ENCODE measurements at places on chromosomes 12 and 14.

DNA sequence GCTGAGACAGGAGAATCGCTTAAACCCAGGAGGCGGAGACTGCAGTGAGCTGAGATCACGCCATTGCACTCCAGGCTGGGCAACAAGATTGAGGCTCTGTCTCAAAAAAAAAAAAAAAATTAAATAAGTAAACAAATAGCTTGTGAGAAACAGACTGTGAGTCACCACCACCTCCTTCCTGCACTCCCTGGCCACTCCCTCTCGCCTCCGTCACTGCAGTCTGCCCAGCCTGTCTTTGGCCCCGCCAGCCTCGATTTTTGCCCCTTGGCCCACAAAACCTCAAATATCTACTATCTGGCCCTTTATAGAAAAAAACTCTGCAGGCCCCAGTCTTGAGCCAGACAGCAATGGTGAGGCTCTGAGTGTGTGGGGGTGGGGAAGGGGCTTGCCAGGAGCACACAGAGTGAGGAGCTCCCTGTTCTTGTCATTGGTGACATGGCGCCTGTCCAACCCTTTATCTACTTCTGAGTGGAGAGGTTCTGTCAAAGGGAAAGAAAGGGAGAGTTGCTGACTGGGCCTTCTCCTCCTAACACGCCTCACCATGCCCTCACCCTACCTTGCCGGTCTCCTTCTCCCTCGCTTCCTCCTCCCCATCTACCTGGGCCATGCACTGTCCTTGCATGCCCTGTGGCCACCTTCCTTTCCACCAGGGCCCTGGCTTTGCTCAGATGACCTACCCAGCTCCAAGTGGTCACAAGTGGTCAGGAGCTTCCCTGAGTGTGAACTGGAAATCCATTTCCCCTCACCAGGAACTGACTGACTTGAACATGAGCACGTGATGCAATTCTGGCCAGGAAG, 22.1 kb downstream of the LGMN start:
- no peak for DNase-seq

GRCh38 chr12:75658286-75658685, 146.9 kb upstream of the KRR1 start:
- DNase-seq, result no peak

DNA sequence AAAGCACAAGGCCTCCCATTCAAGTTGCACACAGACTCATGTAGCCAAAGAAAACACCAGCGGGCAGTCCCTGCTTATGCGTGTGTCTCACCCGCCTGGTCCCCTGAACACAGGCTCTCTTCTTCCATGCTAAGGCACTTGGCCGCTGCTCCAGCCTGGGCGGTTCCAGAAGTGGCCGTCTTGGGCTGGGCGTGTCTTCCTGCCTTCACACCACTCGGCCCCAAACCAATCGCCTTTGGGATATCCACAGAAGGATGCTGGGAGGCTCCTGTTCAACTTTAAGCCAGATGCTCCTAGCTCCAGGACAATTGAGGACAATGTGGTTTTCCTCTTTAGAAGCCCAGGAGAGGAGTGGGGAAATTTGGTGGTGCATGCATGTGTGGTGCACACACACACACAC, 2.2 kb downstream of the SCARB1 start:
- no peak for DNase-seq

DNA sequence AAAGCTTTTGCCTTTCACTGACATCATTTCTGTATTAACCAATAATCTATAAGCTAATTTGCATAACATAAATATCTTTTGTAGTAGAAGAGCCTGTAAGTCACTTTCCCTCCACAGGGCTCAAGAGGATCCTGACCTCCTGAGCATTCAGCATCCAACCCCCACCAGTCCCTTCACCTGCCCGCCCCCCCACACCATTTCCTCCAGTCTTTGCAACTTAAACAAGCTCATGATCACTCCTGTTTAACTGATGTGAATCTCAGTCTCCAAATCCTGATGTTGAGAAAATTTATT, 12.0 kb upstream of the CRY1 start:
- DNase-seq, result no peak

All from CD4-positive, alpha-beta memory T cell (primary cell).